ENCODE measurements at places on chromosomes 2 and 18.
A peak's percentile ranks its signal among the peaks of the same experiment; 100 is the strongest.

DNA sequence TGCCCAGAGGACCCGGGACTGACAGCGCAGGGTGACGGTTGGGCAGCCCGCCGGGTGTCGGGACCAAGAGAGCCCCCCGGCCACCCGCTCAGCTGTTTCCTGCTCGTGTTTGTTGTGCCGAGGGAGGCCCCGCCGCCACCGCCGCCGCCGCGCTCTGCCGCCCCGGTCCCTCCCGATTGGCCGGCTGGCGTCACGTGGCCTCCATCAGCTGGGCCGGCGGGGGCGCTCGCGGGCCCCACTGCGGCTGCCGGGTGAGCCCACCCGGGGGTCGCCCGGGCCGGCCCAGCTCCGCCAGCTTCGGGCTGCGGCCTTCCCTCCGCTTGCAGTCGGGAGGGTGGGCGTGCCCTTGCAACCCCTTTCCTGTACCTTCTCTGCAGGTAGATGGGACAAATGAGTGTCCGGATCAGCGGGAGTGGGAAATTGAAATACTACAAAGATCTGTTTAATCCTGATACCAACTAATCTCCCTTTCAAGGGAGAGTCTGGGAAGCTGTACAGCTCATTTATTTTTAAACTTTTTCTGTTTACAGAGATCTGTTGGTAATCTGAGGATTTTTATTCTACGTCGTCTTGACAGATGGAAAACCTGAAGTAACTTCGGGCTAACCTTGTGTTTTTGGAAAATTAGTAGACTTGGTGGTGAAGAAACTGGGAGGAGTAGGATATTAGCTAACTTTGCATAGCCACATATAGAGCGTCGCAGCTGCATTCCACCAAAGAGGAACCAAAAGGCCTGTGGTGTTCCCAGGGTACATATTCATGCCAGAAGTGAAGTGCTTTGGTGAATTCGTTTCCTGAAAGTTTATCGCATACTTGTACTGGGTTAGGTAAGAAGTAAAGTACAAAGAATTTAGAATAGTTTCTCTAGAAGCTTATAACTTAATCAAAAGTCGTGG is 1.2 kb downstream of the YPEL5 start:
- peak; percentile 66 for DNase-seq

DNA sequence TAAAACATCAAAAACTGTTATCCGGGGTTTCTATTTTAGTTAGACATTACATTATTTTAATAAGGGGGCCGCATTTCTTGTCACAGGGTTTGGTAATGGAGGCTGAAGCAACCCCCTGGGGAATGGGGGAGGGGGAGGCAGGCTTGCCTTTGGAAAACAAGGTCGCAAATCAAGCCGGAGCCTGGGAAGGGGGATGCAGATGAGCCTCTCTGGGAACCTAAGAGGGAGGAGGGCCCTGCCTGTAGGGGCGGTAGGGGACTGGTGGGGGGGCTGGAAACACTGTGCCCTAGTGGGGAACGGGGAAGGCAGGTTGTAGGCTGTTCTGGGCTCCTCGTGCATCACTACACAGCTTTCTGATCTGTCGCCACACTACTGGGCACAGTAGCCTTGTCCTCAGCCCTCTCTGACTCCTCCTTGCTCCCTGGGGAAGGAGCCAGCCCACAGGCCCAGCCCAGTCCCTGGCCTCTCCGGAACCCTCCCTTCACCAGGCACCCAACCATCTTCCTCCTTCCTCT is 170.2 kb upstream of the SMAD2 start:
- DNase-seq: no peak

DNA sequence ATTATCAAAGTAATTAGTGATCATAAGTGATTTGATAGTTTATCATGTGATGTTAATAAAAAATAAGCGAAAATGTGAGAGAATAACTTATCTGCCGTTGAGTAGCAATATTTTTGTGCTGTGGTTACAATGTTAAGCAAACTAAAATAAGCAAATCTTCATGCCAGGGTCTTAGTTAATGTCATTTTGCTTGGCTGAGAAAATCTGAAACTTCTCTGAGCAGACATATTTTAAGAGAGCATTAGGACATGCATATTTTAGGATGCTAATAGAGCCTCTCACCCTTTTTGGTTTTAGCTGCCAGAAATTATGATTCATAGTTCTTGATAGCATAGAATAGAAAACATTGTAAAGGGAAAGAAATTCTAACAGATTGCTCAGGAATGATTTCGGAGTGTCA is 233.5 kb upstream of the ZEB2 start:
- no peak for DNase-seq

DNA sequence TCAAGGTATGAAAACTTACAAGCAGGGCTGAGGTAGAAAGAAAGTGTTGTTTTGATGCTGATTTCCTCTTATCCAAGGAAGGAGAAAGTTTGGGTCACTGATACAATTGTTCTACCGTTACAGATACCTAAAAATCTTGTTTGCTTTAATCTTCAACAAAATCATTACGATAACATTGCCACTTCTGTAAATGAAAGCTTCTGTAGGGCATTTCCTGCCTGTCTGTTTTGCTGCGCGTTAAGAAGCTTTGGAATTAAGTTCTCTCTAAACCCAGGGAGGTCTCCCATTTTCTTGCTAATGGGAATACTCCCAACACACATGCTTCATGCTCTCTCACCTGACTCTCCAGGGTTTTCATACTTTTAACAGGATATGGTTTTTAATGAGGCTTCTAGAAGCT is 258.5 kb downstream of the PTGR3 start:
- no peak for DNase-seq

DNA sequence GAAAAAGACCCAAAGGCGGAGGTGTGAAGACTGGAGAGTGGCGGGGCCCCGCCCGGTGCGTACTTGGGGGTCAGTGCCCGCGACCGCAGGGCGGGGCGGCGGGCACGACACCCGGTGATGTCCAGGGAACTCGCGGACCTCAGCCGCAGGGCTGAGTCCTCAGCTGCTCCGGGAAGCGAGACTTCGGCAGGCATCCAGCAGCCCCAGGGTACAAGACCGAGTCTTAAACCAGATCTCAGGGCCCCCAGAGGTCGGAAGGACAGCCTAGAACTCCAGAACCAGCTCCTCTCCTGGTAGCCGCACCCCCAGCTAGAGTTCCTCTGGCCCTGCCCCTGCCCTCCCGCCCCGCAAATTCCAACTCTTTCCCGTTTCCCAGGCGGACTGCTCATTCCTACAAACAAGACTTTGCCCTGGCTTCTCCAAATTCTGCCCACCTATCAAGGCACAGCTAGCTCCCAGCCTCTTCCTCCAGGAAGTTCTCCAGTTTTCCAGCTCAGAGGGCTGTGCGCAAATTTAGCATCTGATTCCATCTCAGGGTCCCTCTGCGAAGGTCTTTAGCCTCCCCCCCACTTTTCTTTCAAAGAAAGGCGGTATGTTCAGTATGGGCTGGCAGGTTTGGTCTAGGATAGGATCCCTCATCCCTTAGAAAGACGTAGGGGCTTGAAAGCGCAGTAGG is 26.0 kb upstream of the NOTO start:
- no peak for DNase-seq

DNA sequence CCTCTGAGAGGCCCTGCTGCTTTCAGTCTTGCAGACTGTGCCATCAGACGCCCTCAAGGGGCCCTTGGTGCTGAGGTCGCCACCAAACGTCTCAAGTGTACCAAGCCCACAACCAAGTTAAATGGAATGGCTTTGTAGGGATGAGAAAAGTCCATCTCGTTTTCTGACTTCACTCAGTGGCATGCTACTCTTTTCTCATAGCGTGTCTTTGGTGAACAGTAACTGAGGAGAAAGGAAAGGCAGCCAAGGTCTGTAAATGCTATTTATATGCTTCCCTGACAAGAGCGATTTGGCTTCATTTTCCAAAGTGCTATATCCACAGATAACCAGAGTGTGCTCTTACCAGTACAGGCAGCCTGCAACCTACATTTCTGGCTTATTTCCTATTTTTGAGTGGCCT is 123.0 kb downstream of the MTX2 start:
- no peak for DNase-seq

DNA sequence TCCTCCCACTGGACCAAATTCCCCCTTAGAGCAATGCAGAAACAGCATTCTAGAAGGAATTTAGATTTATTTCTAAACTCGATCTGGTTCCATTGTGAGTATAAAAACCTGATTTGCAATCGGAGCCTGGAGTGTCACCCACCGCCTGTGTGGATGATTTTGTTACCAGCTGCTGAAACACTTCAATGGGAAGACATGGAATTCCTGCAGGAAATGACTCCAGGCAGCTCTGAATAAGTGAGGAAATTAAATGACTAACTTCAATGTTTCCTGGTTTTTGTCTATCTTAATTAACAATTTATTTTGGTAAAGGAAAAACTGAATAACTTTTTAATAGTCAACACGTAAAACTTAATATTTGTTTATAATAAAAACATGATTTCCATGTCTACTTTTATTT is 19.3 kb downstream of the CTAGE1 start:
- DNase-seq: no peak

GRCh38 chr2:31324016-31324633 is 90.2 kb downstream of the EHD3 start:
- no peak for DNase-seq

GRCh38 chr2:210224941-210225672 is at the start of gene ACADL:
TSS of gene ACADL (minus strand) at chr2:210225447. CDS start at chr2:210225263, 184 bp downstream.
- no peak for DNase-seq

DNA sequence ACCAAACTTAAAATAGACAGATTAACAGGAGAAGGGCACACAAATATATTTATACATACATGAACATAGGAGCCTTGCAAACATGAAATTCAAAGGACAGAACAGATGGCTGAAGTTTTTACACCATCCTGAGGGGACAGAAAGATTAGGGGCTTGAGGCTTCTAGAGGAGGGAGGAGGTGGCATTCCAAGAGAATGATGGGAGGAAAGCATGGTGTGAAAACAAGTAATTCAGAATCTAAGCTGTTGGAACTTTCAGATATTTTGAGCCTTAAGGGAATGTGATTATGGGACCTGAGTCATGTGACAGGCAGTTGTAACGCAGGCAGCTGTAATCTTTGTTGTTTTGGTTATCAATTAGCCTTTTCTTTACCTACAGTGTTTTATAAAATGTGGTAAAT is 225.2 kb upstream of the SPOPL start:
- DNase-seq: no peak

GRCh38 chr2:48605482-48606175 is 12.0 kb upstream of the GTF2A1L start:
- no peak for DNase-seq

- DNase-seq: no peak
These were observed 122.4 kb upstream of the LMAN1 start for GRCh38 chr18:59481436-59481835.

DNA sequence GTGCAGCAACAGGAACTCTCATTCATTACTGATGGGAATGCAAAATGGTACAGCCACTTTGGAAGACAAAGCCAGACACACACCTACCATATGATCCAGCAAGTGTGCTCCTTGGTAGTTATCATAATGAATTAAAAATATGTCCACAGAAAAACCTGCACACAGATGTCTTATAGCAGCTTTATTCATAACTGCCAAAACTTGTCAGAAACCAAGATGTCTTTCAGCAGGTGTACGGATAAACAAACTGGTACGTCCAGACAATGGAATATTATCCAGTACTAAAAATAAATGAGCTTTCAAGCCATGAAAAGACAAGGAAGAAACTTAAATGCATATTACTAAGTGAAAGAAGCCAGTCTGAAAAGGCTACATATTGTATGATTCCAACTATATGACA is 50.4 kb downstream of the CHMP3 start:
- DNase-seq: no peak

DNA sequence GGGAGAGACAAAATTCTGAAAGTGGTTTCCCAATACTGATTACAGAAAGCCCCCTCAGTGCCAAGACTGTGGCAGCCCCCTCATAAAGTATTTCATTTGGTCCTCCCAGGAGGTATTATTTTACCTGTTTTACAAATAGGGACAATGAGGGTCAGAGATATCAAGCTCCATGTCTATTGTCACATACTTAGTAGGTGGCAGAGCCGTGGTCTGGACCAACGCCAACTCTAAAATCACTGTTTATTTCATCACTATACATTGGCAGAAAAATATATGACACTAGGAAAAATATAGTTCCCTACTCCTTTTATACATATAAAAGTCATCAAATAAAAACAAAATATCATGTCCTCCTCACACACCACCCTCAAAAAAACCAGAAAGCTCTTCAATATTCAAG is 68.6 kb downstream of the DHRS9 start:
- no peak for DNase-seq

DNA sequence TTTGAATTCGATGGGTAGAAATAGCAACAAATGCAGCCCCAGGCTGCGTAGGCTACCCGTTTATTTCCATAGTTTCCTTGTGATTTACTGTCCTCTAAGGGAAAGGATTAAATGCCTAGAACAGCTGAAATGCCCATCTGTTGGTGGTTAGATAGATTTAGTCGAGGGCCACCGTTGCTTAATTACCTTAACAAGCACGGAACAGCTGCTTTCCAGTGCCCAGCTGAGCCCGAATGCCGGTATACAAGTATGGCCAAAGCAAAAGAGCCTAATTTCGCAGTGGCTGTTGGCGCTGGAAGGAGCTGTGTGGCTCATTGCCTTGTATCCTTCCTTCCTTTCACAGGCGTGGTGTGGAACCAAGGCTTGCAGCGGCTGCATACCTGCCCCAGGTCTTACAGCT is 109.1 kb downstream of the CABLES1 start:
- no peak for DNase-seq

DNA sequence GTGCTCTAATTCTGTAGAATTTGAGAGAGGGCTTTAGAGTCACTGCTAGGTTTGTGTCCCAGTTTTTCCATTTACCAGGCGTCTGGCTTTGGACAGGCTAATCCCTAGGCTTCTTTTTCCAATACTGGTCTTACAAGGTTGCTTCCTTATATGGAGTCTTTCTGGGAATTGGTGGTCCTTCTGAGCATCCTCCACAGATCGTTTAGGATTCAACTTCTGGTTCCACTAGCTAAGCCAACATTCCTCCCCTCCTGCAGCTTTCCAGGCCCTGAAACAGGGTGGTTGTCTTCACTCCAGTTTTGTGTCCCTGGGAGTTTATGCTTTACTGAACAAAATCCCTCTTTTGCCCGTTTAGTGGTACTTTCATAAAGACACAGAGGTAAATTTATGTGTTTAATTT is 170.6 kb downstream of the CERS6 start:
- no peak for DNase-seq

DNA sequence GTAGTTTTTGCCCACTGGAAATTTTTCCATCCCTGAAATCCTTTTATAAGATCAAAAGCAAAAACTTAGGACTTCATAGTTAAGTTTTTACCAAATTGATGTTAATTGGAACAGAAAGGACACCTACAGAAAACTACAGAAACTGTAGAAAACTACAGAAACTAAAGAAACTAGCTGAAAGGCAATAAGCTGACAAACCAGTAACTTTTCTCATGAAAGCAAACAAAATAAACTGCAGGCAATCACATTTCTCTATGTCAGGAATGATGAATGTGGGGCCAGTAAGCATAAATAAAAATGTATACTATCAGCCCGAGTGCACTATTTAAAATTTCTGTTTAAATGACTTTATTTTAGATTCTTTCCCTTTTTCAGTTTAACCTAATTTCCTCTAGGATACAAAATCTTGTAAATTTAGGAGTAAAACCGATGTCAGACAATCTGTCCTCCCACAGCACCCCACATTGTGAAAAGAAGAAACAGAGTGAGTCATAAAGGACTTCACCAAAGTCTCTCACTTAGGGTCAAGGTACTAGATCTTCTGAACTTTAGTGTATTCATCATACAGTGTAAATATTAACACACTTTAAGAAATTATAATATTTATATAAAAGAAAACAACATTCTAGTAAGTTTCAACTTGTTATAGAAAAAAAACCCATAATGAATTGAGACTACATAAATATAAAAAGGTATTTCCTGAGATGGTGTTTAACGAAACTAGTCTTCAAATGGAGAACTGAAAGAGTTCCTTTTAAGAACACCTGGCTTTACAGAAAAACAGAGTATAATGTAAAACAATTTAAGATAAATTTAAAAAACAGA is 46.6 kb downstream of the USP40 start:
- DNase-seq: no peak

- no peak for DNase-seq
These were observed 18.6 kb upstream of the KCNG2 start for GRCh38 chr18:79779021-79779699.

All from activated T-helper 1 cell treated with Interleukin-2 at 50 U/mL for 16 hours (primary cell).